Endothelial cell (in vitro differentiated cells): ENCODE measurements at places on chromosomes 2 and 18.

DNA sequence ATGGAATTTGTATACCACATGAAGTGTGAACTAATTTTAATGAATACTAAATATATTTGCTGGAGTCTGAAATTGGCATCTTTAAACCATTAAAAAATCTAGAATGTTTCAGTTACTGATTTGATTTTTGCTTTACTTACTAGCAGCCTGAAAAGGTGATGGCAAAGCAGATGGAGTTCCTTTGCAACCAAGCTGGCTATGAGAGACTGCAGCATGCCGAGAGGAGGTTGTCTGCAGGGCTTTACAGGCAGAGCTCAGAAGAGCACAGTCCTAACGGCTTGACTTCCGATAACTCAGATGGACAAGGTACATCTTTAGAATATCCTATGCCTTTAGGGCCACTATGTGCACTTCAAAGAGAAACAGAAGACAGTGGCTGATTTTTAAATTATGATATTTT, 36.5 kb downstream of the NAB1 start:
- DNase-seq: no peak

- no peak for DNase-seq
These were observed 297.6 kb downstream of the TMX3 start for GRCh38 chr18:68417166-68417799.

DNA sequence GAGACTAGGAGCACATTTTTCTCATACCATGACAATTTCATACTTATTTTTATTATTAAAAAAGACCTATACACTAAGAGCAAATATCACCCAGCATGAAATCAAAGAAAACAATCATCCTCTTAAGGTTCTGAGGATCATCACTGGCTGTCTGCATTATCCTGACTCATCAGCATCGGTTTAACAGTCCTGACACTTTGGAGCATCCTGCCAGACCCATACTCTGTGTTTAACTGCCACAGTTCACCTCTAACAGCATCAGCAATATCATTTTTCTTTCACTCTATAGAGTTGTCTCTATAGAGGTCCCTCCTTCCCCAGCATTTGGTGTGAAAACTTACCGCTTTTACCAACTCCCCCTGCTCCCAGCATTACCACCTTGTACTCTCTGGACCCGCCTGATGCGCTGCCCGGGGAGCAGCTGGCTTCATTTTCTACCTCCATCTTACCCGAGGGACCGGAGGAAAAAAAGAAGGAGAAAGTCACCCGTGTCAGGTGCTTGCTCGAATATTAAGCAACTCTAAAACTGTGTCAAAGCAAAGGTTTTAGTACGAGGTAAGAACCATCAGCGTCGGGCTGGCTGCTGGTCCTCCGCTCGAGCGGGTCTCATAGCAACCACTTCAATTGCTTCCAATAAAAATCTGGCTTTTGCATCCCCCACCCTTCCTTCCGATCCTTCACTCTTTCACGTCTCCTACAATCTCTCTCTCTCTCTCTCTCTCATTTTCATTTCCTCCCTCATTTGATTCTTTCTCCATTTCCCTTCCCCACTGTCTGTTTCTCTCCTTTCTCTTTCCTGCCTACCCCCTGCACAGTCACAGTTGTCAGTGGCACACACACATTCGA, at the start of gene RIT2:
Gene RIT2 (minus strand): TSS at position 610 of the 846 bp plus-strand sequence.
- no peak for DNase-seq

GRCh38 chr18:43952398-43952797, 675.1 kb upstream of the SYT4 start:
- DNase-seq: no peak

DNA sequence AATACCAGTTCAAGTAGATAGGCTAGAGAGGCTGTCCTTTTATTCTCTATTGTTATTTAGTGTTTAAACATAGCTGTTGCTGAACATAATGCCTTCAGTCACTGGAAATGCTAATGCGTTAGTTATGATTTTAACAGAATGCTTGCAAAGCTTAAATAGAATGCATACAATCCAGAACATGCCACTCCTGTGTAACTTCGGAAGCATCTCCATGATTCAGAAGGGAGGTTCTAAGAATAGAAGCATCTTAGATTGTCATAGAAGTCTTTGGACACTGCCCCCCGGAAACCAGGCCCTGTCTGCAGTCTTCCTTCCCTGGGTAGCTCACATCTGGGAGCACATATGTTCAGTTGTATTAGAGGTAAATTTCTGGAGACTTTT, 73.2 kb downstream of the ZNF532 start:
- no peak for DNase-seq

DNA sequence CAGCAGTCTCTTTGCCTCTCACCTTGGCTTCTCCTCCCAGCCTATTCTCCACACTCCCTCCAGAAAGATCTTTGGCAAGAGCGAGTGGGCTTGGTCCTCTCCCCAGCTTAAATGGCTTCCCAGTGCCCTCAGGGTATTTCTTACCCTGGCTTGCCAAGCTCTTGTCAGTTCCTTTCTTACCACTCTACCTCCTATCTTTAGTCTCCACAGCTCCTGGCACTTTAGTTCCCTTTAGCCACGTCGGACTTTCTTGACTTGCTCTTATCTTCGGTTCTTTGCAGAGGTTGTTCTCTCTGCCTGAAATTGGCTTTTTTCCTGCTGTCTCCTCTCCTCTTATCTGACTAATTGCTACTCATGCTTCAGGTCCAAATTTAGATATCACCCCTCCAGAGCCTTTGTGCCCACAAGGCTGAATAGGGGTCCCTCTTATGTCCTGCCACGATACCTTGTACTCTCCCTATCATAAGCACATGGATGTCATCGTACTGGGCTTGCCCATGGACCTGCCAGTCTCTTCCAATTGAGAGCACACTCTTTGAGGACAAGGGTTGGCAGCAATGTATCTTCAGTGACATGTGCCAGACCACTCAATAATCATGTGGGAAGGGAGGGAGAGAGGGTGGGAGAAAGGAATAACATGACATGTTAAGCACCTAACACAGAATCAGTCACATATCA, 131.7 kb upstream of the CTAGE1 start:
- DNase-seq: no peak

DNA sequence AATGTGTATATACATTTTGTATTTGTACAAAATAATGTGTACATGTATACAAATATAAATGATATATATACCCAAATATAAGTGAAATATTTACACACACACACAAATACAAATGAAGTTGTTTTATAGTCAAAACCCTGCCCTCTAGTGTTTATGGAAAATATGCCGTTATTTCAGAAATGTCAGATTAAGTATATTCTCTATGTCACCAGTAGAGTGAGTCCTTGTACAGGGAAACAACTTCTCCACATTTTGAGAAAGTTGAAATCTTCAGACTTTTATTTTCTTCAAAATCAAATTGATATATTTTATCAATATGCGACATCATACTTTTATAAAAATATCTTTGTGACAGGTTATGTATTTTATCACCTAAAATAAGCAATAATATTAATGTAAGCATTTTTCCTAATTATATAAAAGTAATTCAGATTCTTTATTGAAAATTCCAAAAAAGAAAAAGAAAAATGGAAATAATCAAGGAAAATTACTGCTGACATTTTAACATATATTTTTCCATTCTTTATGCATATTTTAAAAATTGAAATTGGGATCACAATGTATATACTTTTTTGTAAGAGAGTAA, 22.4 kb downstream of the ARL6IP6 start:
- DNase-seq: no peak

- DNase-seq: peak; percentile 44
These were observed 77.9 kb downstream of the DTNA start for GRCh38 chr18:34787931-34788532.

DNA sequence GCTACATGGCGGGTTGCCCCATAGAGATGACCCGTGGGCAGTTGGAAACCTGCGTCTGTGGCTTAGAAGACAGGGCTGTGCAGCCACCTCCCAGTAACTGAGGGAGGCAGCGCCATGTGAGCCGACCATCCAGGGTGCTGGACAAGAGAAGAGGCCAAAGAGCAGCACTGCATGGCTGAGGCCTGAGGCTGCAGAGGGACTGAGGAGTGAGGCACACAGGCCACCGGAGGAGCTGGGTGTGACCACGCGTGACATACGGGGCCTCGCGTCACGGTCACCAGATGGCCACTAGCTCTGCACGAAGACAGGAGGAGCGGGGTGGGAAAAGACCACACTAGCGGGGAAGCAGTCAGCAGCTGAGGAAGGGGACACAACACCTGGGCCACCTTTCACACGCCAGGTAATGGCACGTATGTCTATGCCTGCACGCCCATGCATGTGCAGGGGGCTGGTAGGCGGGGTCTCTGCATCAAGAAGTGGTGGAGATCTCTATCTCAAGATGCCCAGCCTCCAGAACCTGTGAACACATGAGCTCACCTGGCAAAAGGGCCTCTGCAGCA, 61.4 kb downstream of the NDUFA10 start:
- no peak for DNase-seq

DNA sequence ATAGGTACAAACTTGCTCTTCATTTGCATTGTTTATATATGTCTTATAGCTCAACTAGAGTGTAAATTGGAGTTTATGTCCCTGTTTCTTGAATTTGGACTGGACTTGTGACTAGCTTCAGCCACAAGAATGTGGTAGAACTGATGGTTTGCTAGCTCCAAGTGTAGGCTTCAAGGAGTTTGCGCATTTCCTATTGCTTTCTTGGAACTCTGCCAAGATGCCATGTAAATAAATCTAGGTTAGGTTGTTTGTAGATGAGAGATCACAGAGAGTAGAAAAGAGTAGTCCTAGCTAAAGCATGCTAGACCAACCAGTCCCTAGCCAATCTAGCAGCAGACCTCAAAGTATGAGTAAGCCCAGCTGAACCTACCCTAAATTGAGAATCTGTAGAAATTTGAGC, 183.0 kb upstream of the CYP26B1 start:
- no peak for DNase-seq

GRCh38 chr2:238964544-238965067, 116.7 kb downstream of the TWIST2 start:
- no peak for DNase-seq

GRCh38 chr2:108605947-108606346, 71.7 kb downstream of the LIMS1 start:
- DNase-seq: no peak

- DNase-seq: no peak
These were observed 115.6 kb downstream of the MBP start for GRCh38 chr18:77016936-77017335.

DNA sequence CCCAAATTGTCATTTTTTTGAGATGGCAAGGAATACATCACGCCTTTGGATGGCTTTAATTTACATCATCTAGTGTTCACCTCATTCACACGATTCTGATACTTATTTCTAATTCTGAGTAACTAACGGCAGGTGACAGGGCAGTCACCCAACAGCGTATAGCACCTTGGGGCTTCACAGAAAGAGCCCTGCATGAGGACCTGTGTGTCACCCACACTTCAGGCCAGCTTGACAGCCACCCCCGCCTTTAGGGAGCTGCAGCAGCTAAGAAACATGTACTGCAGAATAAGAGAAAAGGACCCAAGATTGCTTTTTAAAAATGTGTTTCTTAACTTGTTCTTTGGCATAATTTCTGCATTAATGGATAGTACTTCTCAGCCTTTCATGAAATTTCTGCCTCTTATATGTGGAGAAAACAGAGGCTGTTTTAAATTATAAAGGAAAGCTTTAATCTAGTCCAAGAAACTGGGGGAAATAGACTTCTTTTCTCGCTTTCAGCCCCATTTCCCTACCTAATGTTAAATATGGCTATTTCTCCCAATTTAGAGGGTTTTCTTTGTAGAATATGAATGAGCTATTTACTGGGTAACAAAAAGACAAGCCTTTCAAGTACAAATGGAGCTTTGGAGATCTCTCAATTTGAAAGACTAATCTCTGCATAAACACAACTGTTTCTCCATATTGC, 245.1 kb downstream of the LDLRAD4 start:
- no peak for DNase-seq

DNA sequence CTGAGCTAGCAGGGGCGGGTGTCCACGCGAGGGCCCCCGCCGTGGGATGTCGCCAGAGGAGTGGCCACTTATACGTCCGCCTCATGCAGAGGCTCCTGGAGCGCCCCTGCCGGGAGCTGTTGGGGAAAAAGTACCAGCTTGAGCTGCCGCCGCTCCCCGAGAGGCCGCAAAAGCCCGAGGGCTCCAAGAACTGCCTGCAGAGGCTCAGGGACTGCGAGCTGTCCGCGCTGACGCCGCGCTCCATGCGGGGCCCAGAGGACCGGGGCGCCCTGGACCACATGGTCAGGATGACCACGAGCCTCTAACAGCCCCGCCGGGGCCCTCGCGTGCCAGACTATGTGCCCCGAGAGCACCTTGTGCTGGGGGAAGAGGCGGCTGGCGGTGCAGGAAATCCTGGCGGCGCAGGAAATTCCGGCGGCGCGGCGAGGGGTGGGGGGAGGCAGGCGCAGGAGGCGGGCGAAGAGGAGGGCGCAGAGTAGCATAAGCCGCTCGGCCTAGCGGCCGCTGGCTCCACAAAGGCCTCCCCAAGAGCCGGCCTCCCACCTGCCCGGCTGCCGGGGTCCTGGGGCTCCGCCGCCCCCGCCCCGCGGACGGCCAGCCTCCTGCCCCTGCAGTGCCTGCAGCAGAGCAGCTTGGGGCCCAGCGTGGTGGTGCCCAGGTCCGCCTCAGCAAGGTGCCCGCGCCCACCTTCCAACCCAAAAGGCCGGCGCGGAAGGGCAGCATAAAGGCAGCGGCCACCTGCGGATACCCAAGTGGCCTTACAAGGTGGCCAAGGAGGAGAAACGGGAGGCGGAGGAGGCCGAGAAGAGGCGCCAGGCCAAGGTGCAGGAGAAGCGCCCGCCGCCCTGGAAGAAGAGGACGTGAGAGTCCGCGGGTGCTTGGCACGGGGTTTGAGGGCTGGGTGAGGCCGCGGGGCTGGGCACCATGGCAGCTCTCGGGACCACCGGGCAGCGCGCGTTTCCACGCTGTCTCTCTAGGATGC, 42.1 kb upstream of the TRIM43B start:
- DNase-seq: peak; percentile 68

GRCh38 chr18:45566025-45566740, 49.1 kb upstream of the SLC14A2 start:
- no peak for DNase-seq
